Left hindlimb (tissue), 1 donor: ENCODE measurements at places on chromosomes 3 and 15.

DNA sequence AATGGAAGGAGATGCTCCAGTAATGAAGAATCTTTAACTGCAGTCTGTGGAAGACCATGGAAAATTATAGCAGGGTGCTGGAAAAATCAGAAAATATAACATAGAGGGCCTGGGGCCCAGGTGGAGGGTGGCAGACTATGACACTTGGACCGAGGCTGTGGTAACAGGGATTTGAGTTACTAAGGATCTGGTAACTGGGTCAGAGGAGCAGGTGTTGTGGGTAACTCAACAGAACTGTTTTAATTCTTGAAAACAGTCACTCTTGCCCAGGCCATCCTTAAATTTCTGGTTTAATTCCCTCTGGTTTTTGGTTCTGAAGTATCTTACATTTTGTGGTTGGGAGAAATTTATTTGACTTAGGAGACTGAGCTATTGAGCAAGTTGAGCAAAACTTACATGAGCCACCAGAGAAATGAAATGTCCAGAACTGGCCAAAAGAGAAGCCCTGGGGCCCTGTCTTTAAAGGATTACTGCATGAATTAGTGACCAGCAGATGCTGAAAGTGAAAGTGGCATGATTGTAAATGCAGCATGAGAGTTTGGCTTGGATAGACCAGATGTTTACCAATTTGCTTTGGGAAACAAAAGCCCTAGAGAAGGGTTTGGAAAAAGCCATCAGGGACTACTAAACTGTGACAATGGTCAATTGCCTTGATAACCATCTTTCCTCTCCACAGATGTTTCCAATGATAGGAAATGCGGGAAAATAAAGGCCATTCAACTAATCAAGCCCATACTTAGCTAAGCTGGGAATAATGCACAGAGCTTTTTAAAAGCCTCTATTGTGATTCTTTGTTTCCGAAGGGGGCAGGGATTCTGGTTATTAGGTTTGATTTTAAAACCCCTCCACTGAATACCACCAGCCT, 374.9 kb upstream of the TGFBR2 start:
- no peak for DNase-seq

GRCh38 chr15:62306851-62307504, 141.9 kb upstream of the C2CD4B start:
- peak; percentile 36 for DNase-seq

GRCh38 chr3:194586836-194587235, 46.4 kb downstream of the TMEM44 start:
- DNase-seq = no peak

DNA sequence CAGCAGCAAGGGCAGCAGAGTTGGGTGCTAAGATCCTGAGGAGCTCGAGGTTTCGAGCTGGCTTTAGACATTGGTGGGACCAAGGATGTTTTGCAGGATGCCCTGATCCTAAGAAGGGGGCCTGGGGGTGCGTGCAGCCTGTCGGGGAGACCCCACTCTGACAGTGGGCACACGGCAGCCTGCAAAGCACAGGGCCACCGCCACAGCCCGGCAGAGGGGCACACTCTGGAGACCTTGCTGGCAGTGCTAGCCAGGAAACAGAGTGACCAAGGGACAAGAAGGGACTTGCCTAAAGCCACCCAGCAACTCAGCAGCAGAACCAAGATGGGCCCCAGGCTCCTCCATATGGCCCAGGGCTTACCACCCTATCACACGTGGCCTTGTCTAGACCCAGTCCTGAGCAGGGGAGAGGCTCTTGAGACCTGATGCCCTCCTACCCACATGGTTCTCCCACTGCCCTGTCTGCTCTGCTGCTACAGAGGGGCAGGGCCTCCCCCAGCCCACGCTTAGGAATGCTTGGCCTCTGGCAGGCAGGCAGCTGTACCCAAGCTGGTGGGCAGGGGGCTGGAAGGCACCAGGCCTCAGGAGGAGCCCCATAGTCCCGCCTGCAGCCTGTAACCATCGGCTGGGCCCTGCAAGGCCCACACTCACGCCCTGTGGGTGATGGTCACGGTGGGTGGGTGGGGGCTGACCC, 18.8 kb downstream of the SEC61A1 start:
- DNase-seq = no peak

DNA sequence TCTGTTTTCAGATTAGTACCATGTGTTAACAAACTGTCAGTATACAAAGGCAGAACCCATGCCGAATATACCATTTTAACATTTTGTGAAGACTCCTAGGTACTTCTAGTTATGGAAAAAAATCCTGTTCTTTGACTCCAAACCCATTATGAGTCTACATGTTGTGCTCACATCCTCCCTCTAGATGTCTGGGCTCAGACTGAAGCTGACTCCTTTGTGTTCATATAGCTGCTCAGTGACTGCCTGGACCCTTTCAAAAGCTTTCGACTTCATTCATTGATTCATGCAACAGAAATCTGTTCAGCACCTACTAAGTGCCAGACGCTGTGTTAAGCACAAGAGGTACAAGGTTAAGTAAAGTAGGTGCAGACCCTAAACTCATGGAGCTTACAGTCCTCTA, 60.5 kb downstream of the MEGF11 start:
- no peak for DNase-seq

DNA sequence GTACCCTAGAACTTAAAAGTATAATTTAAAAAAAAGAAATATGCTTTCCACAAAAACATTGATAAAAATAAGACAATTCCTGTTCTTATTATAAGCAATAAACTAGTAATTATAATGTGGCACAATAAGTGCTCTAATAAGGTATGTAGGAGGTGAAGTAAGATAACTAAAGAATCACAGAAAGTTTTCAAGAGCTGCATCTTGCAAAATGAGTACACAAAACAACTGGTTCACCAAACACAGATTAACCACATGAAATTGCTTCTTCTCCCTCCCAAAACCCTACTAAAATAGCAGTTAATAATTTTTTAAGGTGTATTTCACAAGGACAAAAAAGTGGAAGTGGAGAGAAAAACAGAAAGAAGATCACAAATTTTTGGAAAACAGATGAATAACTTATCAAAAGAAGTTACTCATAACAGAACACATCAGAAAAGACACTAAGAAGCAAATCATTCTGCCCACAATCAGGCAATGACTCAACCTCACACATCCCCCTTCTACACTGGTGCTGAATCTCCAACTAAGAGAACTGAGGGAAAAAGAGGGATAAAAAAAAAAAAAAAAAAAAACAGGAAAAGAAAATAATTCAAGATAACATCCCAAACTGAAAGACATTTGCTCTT, 64.2 kb downstream of the TBC1D5 start:
- no peak for DNase-seq

GRCh38 chr3:95813244-95813643, 1001.1 kb upstream of the EPHA6 start:
- no peak for DNase-seq

GRCh38 chr15:100544338-100544841, 15.6 kb upstream of the CERS3 start:
- no peak for DNase-seq

- no peak for DNase-seq
These were observed 149.4 kb upstream of the SLC6A11 start for GRCh38 chr3:10666621-10667020.

- DNase-seq = no peak
These were observed 35.9 kb downstream of the OXNAD1 start for GRCh38 chr3:16300881-16301359.

- DNase-seq = no peak
These were observed 25.0 kb downstream of the MIX23 start for GRCh38 chr3:122357828-122358702.

DNA sequence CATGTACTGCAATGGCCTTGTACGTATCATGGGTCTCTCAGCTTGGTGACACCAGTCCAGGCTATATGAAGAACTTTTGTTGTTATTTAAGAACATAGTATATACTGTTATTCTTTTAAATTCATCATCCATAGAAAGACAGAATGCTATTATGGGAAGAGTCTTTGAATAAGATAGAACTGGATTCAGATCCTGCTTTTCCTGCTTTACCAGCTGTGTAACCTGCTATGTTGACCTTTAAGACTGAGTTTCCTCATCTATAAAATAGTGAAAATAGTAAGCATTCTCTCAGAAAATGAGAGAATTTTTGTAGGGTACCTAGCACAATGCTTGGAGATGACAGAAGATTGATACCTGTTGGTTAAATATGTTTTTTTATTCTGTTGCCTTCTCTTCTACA, 204.1 kb upstream of the TBL1XR1 start:
- no peak for DNase-seq

GRCh38 chr3:44227632-44228031, 14.1 kb upstream of the TOPAZ1 start:
- no peak for DNase-seq

GRCh38 chr3:94811836-94812235, 749.0 kb downstream of the NSUN3 start:
- no peak for DNase-seq

GRCh38 chr15:42002333-42002732, 18.5 kb downstream of the PLA2G4E start:
- no peak for DNase-seq

GRCh38 chr3:178200316-178200715, 335.9 kb upstream of the KCNMB2 start:
- DNase-seq = no peak

DNA sequence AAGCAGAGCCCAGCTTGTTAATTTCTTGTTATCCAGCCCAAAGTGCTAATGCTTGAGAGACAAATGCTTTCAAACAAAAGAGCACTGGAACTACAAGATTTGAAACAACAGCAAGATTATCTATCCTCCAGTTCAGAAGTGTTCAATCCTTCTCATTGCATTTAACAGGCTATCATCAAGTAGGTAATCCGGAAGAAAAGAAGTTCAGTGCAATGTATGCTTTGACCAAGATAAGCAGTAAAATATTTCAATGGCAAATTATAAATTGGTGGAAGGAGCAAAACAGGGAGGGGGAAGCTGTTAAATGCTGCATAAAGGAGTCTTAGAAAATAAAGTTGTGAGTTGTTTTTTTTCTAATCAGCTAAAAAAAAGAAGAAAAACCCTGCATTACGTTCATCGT, 8.8 kb downstream of the LRIG1 start:
- no peak for DNase-seq

- DNase-seq = no peak
These were observed 292.7 kb upstream of the PROK2 start for GRCh38 chr3:72077473-72078259.

- no peak for DNase-seq
These were observed 309.4 kb upstream of the SOX2 start for GRCh38 chr3:181402347-181402746.

DNA sequence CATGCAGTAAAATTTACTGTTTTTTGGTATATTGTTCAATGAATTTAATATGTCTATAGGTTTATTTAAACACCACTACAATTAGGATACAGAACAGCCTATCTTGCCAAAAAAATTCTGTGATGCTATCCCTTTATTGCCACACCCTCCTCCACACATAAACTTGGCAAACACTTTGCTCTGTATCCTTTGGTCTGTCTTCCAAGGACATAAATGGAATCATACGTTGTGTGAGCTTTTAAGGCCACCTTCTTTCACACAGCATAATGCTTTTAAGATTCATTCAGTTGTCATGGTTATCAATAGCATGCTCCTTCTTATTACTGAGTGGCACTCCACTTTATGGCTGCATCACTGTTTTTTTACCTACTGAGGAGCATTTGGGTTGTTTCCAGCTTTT, 71.5 kb downstream of the CERS3 start:
- DNase-seq = no peak

- no peak for DNase-seq
These were observed 62.4 kb upstream of the SLC24A5 start for GRCh38 chr15:48058371-48058770.

DNA sequence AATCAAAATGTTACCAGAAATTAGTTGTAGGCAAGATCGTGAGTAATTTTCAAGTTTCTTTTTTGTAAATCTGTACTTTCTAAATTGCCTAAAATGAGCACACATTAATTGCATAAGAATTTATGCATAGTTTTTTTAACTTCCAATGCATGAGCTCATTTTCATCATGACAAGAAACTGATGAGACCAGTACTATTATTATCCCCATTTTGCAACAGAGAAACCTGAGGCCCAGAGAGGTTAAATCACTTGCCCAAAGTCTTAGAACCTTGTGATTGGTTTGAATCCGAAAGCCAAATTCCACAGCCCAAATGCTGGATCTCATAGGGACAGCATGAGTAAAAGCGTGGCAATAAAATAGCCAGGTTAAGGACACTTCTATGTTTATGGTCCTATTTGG, 274.7 kb downstream of the ERC2 start:
- no peak for DNase-seq
